Temporal lobe (tissue), 4 donors: ENCODE measurements at places on chromosomes 4 and X. TPM values are rescaled to one million over a fixed set of nuclear protein-coding genes. Genes with fewer than 3 reads are reported as not detected.

The ADGRG2 gene
- total RNA-seq, result 3.0 TPM

The PNMA5 gene
- total RNA-seq, result 3.0 TPM

The RHOXF1 gene
- not detected for total RNA-seq

The FAM236C gene
- not detected for total RNA-seq

The NXF2 gene
- total RNA-seq, result not detected

The RNF150 gene
- total RNA-seq, result 43.3 TPM

The PRDM8 gene
- total RNA-seq, result 26.1 TPM

The HMX1 gene
- 0.74 TPM for total RNA-seq

The SOX3 gene
- 6.4 TPM for total RNA-seq

The CCKAR gene
- total RNA-seq, result 0.25 TPM

The SYTL4 gene
- 2.2 TPM for total RNA-seq

The ZNF280C gene
- total RNA-seq, result 8.4 TPM

The DGKK gene
- 0.49 TPM for total RNA-seq

The LEF1 gene
- total RNA-seq, result 7.1 TPM

The SLC7A11 gene
- total RNA-seq, result 31.5 TPM

The IL3RA gene
- total RNA-seq, result 1.7 TPM
